ENCODE measurements at places on chromosomes 3 and 15. TPM values are rescaled to one million over a fixed set of nuclear protein-coding genes. Genes with fewer than 3 reads are reported as not detected.

The C3orf80 gene
- total RNA-seq, result not detected

The NEDD4 gene
- 6.2 TPM for total RNA-seq

- DNase-seq, result no peak
These were observed 249.4 kb upstream of the TPM1 start for GRCh38 chr15:62792986-62793751.

The ONECUT1 gene
- total RNA-seq, result not detected

DNA sequence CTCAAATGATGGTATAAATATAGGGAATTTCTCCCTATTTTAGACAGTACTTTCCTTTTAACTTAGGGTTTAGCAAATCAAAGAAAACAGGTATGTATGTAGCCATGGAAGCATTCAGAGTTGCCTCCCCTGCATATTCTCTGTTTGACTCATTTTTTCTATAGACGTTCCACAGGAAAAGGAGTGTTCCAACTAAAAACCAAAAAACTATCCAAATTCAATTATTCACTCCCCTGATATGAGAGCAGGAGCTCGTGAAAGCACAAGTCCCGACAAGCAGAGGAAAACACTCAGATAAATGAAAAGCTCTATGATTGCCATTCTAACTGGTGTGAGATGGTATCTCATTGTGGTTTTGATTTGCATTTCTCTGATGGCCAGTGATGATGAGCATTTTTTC is 119.5 kb downstream of the FRMD5 start:
- no peak for DNase-seq

DNA sequence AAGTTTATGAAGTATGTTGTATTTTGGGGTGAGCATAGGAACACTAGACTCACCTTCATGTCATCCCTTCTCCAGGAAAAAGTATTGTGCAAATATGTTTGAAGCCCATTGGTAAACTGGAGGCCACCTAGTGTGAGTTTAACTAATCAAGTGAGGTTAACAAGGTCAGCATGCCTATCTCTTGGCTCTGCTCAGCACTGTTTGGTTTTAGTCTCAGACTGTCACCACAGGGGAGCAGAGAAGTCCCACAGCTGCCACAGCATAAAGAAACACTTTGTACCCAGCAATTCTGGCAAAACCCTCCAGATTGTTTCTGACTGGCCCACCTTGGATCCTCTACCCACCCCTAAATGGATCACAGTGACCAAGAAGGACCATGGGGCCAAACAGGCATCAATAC is 152.7 kb downstream of the FEZF2 start:
- no peak for DNase-seq

GRCh38 chr15:76576523-76577279 is 240.1 kb downstream of the ISL2 start:
- DNase-seq, result peak; percentile 94

The SLC9C1 gene
- not detected for total RNA-seq

- DNase-seq, result no peak
These were observed 42.9 kb downstream of the TNFAIP8L3 start for GRCh38 chr15:51051776-51052175.

The C3orf22 gene
- not detected for total RNA-seq

The CYP8B1 gene
- not detected for total RNA-seq

GRCh38 chr3:182028081-182028480 is 316.4 kb downstream of the SOX2 start:
- DNase-seq, result no peak

All from HT-29 (cell line).